ENCODE measurements at places on chromosomes 12 and 14. TPM values are rescaled to one million over a fixed set of nuclear protein-coding genes. Genes with fewer than 3 reads are reported as not detected.

The PMCH gene
- 0.16 TPM for total RNA-seq

The PLCZ1 gene
- total RNA-seq = not detected

The OVCH1 gene
- under 0.01 TPM for total RNA-seq

The PRIMA1 gene
- total RNA-seq = not detected

The VPS29 gene
- 45.1 TPM for total RNA-seq

The IKZF4 gene
- total RNA-seq = 1.4 TPM

The CLEC2A gene
- total RNA-seq = not detected

The POTEM gene
- not detected for total RNA-seq

The SYT1 gene
- total RNA-seq = 10.1 TPM

The EXD2 gene
- 15.0 TPM for total RNA-seq

Data from bronchial smooth muscle cell (primary cell).